Stimulated activated CD8-positive, alpha-beta memory T cell treated with anti-CD3 and anti-CD28 coated beads, Interleukin-7, amount 100 ng/mL, for 1 hour (primary cell): ENCODE measurements at places on chromosomes 13 and 19.

DNA sequence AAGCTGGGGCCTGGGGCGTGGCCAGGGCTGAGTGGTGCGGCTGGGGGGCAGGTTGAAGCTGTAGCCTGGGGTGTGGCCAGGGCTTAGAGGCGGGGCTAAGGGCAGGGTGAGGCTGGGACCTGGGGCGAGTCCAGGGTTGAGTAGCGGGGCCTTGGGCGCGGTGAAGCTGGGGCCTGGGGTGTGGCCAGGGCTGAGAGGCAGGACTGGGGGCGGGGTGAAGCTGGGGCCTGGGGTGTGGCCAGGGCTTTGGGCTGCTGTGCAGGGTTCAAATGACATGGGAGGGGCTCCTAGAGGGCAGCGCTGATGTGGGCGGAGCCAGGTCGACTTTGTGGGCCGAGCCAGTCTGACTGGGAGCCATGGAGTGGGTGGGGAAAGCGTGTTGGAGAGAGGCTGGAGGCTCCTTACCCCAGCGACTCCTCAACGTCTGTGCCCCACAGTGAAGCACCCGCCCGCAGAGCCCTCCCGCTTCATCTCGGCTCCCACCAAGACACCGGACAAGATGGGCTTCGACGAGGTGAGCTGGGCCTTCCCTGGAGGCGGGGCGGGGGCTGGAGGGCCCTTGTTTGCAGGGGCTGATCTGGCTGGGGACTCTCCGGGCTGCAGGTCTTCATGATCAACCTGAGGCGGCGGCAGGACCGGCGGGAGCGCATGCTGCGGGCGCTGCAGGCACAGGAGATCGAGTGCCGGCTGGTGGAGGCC lies 21.5 kb downstream of the COLGALT1 start:
- DNase-seq, result no peak

DNA sequence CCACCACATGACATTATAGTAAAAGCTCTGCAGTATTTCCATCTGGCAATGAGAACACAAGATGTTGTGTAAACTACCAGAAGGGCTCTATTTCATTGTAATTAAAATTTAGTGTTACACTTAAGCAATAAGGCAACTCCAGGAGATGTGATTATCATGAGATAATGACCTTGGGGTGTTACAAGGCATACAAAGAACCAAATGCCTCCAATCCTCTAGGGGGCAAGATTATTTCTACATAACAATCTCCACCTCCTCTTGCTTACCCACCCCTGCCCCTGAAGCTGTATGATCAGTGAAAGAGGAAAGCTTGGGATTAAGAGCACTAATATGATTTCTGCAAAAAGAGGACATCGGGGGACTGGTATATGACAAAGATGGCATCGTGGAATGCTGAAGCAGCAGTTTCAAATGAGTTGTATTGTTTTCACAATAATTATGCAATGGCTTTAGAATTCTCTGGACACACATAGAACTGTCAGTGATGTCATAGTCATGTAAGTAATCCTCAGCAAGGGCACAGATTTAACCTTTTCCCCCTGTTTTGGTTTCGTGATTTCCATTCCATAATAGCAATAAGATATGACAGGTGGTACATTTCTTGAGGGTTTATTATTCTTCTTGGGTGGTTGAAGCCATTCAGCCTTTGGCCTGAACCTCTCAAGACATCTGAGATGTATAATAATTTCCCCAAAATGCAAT lies 295.3 kb downstream of the MZT1 start:
- DNase-seq, result no peak

DNA sequence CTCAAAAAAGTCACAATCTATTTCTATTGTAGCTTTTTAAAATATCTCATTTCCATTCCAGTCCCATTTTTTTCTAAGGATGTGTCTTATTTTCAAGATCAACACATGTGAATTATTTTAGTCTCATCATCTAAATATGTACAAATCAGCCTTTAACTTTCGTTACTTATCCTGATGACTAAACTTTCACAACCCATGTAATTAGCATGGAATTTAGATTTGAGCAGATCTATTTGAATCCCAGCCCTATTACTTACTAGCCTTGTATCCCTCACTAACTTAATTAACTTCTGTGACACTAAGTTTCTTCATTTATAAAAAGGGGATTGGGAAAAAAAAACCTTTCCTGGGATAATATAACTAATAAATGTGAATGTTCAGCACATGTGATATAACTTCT lies 81.1 kb downstream of the UFM1 start:
- no peak for DNase-seq

DNA sequence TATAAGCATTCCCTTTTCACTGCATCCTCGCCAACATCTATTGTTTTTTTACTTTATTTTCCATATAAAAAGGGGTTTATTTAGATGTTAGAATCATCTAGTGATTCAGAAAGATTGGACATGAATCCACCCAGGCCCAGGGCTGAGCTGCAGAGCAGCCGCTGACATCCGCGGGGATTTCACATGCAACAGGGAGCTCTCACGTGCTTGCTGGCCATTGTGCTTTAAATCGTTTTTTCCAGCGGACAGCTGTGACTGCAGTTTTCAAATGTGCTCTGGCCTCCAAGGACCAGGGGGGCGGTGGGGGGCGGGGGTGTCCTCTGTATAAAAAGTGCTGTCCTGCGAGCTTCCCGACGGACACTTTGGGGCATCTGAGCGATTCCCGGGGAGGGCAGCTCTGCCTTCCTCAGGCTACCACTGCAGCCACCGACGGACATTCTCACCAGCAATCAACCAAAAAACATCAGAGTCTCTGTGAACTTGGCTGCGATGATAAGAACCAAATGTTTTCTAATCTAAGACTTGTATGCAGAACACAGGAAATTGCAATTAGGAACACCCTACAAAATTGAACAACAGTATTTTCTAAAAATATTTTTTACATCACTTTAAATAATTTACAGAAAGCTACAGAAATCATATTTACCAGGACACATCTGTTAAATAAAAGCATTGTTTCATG lies 12.6 kb downstream of the RB1 start:
- DNase-seq, result no peak

DNA sequence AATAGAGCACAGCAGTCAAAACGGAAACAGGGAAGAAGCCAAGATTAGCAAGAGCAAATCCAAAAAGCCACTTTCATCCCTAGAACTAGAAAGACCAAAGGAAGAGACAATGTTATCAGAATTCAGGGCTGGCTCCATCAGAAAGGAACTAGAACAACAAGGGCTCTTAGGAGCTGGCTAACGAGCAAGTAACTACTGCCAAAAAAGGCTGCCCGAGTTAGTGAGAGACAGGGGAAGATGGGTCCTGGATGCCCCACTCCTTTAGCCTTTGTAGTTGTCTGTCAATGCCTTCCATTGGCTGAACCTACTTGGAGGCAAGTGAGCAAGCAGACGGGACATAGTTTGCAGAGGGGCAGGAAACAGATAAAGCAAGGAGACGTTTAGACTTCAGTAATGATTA lies 240.4 kb downstream of the KLF12 start:
- no peak for DNase-seq

DNA sequence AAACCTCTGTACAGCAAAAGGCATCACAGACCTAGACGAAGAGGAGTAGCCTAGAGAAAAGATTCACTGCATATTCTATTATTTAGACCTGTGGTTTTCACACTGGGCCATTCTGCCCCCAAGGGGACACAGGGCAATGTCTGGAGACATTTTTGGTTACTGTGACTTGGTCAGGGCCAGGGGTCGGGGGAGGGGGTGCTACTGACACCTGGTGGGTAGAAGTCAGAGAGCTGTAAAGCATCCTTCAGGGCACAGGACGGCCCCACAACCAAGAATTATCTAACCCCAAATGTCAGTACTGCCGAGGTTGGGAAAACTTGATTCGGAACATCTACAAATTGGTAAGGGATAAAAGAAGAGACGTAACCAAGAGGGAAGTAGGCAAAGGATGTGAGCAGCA lies 11.3 kb downstream of the ELAVL1 start:
- DNase-seq, result no peak

DNA sequence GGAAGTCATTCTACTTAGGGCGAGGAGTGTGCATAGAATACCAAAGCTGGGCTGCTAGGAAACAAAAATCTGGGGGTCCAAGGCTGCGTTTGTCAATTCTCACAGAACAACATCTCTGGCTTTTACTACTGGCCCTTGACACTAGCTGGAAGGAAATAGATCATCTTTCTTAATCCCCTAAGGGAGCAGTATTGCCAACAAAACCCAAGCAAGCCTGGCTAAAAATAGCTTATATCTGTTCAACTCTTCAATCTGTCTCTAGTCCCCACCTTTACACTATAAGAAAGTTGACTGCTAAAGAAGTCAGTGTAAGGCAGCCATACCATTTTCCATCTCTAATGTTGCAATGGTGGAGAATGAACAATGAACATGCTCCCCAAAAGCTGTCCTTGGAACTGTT lies 107.8 kb upstream of the SPRY2 start:
- no peak for DNase-seq

DNA sequence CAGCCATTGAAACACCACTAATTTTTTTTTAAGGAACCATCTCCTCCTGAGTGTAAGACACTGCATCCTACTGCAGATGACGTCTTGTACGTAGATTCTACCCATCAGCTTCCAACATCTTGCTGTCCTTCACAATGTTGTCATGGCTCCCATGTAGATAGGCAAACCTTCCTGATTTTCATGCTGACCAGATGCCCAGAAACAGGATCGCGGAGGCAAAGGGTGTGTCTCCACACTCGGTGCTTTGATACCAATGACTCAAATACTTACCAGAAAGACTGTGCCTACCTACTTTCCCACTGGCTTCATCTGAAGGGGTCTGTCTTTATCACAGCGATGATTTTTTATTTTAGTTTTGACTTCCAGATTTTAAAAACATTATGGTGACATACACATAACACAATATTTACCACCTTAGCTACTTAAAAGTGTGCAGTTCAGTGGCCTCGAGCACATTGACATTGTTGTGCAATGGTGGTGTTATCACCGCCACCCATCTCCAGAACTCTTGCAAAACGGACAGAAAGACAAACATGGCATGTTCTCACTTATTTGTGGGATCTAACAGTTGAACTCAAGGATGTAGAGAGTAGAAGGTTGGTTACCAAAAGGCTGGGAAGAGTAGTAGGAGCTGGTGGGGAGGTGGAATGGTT lies 94.0 kb upstream of the PEG3 start:
- DNase-seq, result no peak

GRCh38 chr13:59774491-59774971 lies 389.2 kb downstream of the DIAPH3 start:
- no peak for DNase-seq

DNA sequence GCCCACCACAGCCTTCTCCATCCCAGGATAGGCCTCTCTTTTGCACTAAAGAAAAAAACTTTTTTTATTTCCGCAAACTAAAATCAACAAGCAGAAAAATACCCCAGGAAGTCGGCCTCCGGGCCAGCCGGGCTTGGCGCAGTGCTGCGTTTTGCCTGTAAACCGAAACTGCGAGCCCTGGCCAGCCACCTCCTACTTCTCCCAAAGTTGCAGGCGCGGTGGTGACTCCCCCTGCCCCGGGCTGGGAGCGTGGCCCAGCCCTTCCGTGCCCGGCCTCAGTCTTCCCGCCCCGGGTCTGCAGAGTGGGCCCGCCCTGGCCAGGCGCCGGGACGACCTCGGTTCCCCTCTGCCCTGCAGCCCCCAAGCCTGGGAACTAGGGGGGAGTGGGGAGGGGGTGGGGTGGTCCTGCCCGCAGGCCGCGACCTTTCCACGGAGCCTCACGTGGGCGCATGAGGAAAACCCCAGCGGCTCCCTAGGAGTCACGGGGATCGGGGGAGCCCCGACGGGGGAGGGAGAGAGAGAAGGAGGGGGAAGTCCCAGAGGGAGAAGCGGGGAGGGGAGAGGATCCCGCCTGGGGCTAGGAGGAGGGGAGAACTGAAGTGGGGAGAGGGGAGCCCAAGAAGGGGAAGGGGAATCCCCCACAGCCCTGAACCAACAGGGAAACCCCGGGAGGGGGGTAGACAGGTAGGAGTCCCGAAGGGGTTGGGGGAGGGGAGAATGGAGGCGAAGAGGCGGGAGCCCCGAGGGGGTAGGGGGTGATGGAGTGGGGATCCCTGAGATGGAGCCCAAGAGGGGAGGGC lies 3.0 kb downstream of the GADD45B start:
- DNase-seq, result peak; percentile 32

DNA sequence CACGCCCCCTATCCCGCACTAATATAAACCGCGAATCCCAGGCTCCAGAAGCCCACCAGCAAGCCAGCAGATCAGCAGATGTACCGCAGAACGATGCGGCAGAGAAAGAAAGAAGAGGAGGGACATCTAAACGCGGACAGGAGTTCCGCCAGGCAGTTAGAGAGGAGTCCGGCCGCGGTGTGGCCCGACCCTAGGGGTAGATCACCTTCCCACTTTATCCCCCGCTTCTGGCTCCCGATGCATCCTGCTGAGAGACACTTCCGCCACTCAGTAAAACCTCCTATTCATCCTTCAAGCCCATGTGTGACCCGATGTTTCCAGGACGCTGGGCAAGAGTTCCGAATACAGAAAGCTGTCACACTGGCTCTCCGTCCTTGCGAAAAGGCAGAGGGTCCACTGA lies 1046.8 kb downstream of the SLITRK5 start:
- DNase-seq, result no peak

GRCh38 chr13:107373551-107373950 lies 805.6 kb upstream of the ARGLU1 start:
- DNase-seq, result no peak

GRCh38 chr13:40598569-40598968 lies 67.9 kb downstream of the FOXO1 start:
- no peak for DNase-seq

DNA sequence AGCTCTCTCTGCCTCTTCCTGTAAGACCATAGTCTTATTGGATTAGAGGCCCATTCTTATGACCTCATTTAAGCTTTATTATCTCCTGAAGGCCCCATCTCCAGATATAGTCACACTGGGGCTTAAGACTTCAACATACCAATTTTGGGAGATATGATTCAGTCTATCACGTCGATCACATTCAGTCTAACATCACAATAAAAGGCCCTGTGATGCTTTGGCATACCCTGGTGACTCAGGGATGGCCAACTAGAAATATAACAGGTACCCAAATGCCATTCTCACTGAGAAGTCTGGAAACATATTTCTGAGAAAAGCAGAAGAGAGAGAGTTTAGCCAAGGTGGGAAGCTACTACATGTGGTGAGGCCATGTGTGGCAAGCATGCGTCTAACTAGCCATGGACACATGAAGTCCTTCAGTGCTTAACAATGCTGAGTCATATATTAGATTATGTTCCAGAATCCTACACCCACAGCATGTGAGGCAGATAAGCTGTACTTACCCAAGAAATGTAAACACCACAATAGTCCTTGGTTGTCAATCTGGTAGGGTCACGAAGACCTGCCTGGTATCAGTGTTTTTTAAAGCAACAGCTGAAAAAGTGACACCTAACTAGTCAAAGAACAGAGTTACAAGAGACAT lies 485.1 kb downstream of the FOXO1 start:
- no peak for DNase-seq

- no peak for DNase-seq
These were observed 446.7 kb upstream of the SPRY2 start for GRCh38 chr13:80787604-80788003.

DNA sequence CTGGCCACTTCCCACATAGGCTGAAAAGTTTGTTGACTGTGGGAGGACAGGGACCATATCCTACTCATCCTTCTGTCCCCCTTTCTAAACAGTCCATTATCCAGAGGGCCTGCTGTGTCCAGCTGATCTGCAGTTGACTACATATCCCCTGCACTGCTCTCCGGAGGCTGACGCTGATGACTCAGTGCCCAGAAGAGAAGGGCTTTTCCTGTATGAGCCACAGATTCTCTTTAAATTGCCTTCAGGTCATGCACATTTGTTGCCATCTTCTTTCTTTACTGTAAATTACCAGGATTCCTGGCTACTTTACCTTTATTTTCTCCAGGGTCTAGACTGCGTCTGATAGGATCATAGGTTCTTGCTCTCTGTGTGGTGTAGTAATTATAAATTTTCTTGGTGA lies 125.2 kb downstream of the LACC1 start:
- no peak for DNase-seq
